ENCODE measurements at places on chromosomes 3 and 15.

DNA sequence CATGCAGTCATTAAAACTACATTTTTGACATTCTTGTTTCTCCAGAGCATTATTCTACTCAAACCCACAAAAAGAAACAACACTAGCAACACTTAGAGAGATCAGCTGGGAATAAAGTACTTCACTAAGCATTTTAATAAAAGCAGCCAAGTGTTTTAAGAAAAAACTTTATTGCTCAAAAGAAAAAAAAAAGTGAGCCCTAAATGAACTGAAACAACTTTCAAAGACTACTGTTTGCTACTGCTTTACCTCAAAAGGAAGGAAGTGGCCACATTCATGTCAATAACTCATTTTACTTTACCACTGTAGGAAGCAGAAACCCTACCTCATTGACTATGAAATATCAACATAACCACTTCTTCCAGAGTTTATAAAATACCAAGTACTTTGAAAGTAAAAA, 91.3 kb downstream of the UACA start:
- DNase-seq, result no peak

GRCh38 chr15:92071045-92071634, 217.6 kb downstream of the SLCO3A1 start:
- no peak for DNase-seq

DNA sequence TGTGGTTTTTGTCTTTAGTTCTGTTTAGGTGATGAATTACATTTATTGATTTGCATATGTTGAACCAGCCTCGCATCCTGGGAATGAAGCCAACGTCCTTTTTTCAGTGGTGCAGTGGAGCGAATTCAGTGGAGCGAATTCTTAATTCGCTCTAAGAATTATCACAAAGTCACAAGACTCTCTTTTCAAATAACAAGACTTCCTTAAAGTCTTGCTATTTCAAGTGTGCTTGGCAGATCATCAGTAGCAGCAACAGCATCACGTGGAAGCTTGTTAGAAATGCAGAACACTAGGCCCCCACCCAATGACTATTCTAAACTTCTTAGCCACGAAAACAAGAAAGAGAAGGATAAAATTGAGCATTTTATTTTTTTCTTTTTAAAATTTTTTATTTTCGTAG, 58.1 kb upstream of the CD200R1L start:
- no peak for DNase-seq

- DNase-seq, result no peak
Measured at GRCh38 chr3:13301286-13301987, 118.7 kb downstream of the NUP210 start.

GRCh38 chr3:52193065-52193464, 4.9 kb upstream of the ALAS1 start:
- no peak for DNase-seq

DNA sequence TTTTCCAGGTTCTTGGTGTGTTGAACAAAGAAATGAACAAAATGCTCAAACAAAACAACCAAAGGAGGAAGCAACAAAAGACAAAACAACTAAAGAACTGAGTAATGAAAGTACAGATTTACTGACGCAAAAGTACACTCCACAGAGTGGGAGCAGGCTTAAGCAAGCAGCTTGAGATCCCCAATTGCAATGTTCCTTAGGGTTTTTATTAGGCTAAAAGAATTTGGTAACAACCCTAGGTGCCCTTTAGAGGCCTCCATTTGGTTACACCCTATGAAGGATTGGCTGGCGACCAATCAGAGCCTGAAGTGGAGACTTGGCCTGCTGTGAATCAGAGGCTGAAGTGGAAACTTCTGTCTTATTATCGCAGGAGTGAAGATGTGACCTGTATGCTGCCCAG, 243.4 kb upstream of the ATP10A start:
- no peak for DNase-seq

DNA sequence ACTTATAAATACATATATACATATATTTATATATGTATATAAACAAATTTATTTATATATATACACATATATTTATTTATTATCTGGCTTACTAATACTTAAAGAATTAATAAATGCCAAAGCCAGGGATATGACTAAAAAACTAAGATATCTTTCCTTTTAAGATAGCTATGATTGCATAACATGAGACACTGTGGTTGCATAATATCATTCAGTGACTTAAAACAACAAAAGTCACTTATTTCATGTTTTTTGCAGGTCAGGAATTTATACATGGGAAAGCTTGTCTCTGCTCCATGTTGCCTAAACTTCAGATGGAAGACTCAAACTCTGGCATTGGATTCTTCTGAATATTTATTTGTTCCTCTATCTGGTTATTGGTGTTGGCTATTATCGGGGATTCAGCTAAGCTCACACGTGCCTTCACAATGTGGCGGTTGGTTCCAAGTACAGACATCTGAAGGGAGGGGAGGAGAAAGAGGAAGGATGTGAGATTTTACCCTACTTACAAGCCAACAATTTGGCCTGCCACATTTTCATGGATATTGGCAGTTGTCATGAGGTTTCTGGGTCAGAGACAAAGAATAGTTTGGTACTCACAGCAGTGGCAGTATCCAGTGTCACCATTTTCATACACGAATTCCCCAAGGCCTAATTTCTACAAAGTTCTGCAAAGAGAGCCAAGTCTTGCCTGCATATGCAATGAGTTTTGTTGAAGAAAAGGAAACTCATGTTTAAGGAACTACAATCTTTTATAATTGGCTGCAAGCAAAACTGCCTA, 381.6 kb downstream of the EPHA3 start:
- no peak for DNase-seq

- DNase-seq, result no peak
Measured at GRCh38 chr15:66595332-66595731, 29.5 kb upstream of the LCTL start.

DNA sequence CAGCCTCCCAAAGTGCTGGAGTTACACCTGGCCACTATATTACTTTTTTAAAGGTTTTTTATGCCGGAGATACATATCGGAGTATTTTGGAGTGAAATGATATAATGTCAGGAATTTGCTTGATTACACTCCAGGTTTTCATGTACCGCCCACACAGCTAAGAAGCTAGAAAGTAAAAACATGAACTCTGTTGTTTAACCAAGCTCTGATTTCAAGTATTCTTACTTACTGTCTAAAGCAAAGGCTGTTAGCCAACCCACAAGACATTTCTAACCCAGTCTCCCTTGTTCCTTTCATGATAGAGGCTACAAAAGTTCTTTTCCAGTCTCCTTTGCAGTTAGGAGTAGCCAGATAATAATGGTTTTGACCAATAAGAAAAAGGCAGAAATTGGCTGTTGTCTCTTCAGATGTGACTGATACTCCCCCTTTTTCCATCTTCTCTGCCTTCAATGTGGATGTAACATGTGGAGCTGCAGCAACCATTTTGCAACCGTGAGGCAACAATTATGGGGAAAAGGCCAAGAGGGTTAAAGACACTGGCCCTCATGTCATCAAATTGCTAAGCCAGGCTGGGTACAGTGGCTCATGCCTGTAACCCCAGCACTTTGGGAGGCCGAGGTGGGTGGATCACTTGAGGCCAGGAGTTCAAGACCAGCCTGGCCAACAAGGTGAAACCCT, 6.1 kb upstream of the CP start:
- DNase-seq, result no peak

DNA sequence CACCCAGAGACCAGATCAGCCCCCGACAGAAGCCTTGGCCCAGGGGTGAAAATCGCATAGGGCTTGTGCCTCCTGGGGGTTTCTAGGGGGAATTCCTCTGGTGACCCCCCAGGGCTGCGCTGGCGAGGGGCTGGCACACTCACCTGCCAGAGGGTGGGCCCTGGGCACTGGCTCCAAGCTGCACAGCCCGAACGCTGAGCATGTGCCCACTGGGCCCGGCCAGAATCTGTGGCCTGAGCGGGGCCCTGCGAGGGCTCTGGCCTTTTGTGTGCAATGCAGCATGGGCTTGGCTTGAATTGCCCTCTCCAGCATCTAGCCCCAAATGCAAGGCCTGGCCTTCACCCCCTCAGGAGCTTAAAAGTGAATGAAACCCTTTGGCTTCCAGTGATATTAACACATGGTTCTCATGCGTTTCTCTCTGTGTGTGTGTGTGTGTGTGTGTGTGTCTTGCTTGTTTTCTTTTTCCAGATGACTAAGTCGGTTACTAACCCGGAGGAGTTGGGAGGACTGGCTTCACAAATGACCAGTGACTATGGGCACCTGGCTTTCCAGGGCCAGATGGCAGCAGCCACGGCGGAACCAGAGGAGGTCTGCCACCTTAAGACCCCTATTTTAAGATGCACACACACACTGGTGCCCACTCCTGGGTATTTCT, 259.1 kb upstream of the TPM1 start:
- no peak for DNase-seq

DNA sequence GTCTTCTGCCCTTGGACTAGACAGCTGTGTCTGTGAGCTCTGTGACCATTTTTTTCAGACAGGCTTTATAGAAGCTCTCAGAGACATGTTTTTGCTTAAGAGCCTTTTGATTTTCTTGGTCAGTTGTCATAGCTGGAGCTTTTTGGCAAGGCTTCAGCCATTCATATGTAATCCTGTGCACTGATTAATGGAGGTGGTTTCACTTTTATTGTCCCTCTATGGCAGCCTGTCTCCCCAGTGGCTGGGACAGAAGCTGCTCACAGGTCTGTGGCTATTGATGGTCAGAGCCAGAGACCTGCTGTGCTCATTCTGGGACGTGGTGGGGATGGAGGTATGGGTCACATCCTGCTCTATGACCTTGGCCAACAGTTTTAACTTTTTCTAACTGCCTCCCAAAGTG, 226.6 kb upstream of the LRRFIP2 start:
- no peak for DNase-seq

- DNase-seq, result no peak
Measured at GRCh38 chr15:67730135-67730534, 95.2 kb upstream of the SKOR1 start.

DNA sequence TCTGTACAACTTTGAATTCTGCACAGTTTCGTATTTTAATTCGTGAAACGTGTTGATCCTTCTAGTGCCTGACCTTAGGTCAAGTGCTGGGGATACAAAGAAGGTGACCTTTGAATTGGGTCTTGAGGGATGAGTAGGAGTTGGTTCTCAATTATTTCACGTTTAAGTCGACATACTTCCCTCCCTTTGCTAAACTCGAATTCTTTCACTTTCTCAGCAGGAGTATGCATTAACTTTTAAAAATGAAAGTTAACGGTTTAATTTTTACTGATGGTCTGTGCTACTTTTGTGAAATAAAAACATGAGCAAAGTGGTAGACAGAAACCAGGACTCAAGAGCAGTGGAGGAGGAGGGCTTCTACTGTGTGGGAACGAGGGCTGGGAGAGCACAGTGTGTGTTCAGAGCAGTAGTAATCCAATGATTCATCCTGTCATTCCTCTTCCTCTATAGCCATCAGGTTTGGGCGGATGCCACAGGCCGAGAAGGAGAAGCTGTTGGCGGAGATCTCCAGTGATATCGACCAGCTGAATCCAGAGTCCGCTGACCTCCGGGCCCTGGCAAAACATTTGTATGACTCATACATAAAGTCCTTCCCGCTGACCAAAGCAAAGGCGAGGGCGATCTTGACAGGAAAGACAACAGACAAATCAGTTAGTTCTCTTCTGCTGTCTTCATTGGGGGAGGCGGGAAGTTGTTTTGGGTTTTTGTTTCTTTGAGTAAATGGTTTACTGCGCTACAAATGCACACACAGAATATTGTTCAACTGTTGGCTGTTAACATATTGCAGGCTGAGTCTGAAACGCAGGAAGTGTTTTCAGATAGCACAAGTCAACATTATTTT, 78.6 kb upstream of the TSEN2 start:
- DNase-seq, result no peak

DNA sequence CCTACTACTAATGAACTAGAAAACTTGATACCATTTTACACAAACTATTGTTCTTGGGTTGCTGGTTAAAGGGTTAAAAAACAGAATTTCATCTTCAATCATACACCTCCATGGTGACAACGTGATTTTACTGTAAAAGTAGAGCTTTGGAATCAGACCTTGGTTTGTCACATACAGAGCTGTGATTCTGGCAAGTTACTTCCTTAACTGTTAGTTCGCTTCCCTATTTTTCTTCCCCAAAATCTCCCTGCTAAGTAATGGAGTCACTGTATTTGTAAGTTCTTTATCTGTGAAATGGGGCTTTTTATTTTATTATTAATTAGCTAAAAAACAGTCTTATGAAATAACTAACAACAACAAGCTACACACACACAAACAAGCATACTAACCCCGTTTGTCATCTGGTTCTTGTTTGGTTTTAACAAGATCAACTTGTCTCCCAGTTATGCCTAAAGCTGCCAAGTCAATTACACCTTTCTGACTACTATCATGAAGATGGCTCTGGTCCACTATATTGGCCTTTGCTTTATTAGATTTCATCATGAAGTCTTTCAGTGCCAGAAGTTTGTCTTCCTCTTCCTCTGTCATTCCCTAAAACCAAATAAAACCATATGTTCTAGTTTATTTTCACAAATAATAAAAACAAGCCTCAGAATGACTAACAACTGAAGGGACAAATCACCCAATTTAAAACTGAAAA, 38.6 kb downstream of the PIK3R4 start:
- DNase-seq, result no peak

- no peak for DNase-seq
Measured at GRCh38 chr15:28017423-28017924, 81.6 kb downstream of the OCA2 start.

DNA sequence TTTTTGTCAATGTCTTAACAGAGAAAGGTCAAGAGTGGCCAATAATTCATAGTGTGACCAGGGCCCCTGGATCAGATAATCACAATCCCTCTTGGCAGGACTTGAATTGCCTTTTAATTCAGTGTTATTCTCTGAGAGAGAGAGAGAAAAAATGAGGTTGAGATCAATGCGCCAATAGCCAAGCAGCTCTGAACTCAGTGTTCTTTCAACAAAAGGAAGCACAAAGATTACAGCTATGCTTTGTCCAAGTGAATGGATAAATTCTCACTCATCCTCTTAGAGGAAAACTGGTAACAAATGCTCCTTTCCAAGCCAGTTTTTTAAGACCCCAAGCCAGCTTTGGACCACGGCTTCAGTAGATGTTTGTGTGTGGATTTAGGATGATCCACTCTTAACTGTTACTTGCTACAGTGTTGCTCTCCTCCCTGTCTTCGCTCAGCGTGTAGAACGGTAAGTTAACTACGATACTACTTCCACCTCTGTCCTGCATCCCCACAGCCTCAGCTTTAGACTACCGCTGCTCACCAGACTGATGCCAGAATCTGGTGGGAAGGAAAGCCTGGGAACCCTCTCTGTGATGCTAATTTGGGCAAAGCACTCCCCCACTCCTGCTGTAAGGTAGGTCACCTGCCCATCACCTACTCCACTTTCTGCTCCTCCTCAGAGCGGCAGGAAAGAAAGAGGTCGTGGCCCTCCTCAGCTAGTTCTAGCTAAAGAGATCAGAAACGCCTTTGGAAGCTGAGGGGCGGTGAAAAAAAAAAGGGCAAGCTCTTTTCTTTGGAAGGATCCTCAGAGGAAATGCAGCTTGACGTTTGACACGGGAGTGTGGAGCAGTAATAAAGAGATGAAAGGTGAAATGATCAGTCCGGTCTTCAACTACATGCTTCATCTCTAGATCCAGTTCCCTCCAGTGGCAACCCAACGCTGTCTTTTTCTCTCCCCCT, 46.8 kb upstream of the LPP start:
- DNase-seq, result no peak
